CD4-positive, alpha-beta T cell (primary cell): ENCODE measurements at places on chromosomes 11 and 22.

GRCh38 chr22:39556970-39557841 lies 13.3 kb upstream of the CACNA1I start:
- peak; percentile 66 for DNase-seq

DNA sequence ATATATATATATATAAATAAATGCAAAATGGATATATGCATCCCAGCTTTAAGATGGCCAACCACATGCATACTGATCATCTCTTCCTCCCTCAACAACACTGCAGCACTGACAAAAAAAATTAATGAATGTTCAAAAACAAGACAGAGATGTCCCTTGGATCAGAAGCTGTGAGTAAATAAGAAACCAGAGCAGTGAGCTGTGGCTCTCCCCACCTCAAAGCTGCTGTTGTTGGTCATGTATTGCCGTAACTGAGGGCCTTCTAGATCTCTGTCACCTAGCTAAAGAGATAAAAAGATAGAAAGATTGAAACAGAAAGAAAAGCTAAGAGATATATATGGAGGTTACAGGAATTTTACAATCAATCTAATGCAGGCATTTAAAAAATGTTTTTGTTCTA lies 15.5 kb upstream of the TMEM135 start:
- no peak for DNase-seq

DNA sequence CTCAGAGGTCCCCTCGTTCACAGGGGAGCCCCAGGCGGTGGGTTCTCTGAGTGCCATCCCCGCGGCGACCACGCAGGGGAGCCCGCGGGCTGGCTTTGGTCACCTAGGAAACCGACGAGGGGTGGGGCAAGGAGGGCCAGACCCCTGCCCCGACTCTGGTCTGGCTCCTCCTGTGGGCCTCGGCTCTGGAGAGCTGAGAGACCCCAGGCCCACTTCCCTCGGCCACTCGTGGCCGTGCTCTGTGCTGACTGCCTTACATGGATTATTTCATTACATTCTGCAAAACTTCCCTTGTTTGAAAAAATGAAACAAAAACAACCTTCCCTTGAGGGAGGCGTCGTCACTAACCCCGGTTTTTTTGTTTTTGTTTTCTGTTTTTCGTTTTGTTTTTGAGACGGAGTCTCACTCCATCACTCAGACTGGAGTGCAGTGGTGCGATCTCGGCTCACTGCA lies 15.1 kb upstream of the CYTH4 start:
- DNase-seq, result peak; percentile 70

DNA sequence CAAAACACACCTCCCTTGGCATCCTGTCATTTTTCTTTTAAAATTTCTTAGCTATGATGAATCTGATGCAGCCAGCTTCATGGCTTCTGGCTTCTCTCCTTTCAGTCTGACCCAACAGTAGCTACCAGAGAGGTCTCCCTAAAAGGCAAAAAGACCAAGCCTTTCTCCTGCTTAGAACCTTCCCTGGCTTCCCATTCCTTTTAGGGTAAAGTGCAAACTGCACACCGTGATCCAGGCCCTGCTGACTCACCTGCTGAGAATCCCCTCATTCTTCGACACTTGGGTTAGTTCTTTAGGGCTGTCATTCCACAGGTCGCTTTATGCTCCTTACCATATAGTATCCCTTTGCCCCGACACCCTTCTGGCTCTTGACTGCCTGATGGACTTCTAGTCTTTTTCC lies 362.4 kb downstream of the MIAT start:
- DNase-seq, result no peak

GRCh38 chr11:71321433-71322191 lies 69.2 kb upstream of the SHANK2 start:
- no peak for DNase-seq

DNA sequence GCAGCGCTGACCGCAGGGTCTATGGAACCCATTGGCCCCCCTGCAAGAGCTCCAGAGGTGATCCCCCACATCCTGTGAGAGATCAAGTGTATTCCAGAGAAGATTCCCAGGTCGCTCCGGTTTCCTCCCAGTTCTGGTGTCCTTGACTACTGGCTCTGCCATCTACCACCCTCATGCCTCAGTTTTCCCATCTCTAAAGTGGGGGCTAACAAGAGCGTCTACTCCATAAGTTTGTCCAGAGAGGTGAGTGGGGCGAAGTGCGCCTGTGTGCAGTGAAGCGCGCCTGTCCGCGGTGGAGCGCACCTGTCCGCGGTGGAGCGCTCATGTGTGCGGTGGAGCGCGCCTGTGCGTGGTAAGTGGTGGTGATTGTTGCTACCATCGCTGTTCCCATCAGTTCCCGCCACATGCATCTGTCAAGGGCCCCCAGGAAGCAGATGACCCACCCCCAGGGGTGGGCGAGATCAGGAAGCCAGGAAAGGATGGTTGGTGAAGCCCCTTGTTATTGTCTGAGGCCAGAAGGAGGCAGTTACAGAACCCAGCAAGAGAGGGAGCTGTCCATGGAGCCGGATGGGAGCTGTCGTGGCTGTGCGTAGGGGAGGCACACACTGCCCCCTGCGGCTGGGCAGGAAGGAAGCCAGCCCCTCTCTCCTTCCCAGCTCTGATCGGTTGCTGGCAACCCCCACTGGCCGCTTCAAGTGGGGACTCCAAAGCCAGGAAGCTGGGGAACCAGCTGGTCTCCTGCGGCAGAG lies 73.2 kb upstream of the FGF3 start:
- no peak for DNase-seq

DNA sequence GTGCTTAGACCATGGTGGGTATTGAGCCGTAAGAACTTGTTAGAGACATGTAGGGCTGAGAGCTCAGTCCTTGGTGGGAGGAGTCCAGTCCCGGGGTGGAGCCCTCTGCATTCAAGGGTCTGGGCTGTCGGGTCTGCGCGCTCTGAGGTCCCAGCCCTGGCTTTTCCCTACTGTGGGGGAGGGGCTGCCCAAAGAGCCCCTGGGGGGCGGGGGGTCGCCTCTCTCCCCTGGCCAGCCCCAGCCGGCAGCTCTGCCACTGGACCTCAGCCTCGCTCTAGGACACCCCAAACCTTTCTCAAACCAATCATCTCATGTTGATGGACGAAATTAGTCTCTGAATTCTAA lies 1006.4 kb downstream of the BRD1 start:
- DNase-seq, result no peak
